ENCODE measurements at places on chromosomes 5 and 9.

GRCh38 chr5:105817914-105818313 is 1852.8 kb downstream of the EFNA5 start:
- DNase-seq: no peak

DNA sequence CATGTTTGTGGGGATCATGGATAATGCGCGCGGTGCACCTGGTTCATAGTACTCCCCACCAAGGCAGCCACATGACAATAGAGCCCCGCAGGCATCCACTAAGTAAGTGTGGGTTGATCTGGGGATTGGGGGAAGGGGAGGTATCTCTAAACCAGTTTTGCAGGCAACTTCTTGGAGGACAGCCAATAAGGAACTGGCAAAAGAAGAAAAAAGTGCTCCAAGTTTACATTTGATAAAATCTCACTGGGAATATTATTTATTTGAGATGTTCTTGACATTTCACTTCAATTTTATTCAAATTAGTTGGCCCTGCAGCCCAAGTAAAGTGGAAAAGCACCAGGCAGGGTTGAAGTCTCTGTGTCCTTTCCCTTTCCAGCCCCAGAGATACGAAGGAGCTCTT is 8.5 kb downstream of the FBP1 start:
- DNase-seq: no peak

GRCh38 chr5:139027150-139027549 is 152.0 kb upstream of the LRRTM2 start:
- DNase-seq: no peak

DNA sequence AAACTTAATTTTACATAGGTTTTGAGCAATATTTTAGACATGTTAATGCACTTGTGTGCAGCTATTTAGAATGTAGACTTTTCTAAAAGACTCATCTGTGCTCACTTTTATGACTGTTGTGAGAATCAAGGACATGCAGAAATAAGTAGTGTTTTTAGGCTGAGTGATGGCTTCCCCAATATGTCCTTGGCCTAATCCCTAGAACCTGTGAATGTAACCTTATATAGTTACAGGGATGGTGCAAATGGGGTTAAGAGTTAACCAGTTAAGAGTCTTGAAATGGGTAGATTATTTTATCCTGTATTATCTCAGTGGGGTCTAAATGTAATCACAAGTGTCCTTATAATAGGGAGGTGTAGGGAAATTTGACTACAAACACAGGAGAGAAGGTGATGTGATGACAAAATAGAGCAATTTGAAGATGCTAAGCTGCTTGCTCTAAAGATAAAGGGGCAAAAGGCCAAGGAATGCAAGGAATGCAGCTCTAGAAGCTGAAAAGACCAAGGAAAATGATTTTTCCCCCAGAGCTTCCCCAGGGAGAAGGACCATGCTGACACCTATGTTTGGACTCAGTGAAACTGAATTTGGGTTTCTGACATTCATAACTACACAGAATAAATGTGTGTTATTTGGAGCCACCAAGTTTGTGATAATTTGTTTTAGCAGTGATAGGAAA is 298.0 kb upstream of the PAPPA start:
- no peak for DNase-seq

DNA sequence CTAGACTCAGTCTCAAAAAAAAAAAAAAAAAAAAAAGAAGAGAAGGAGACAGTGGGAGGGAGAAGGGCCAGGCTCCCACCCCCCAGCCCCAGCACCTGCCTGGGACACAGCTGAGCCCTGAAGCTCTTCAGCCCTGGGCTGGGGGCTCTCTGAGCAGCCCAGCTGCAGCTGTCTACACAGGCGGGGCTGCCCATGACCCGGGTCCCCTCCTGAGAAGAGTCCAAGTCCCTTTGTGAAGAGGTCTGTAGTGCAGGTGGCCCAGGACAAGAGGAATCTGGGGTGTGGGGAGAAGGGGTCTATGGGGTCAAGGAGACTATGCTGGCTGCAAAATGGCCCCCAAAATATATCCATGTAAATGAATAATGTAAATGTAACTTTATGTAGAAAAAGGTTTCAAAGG is 6.7 kb upstream of the LCN2 start:
- DNase-seq: no peak

Measured in HEK293T (cell line).